ENCODE measurements at places on chromosomes 3 and 15.

DNA sequence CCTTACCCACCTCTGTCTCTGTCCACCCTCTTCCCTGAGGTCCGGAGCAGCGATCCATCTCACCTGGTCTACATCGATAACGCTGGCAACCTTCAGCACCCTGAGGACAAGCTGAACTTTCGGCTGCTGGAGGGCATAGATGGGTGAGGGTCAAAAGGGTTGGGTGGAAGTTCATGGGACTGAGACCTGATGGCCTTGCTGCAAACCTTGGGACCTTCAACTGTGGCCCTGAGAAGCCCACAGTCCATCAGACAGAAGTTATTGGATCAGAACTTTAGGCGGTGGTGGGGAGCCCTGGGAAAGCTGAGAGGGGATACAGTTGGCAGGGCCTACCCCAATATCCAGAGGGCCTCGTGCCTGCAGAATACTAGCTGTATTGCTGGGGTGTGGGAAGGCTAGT, 50.5 kb downstream of the POMGNT2 start:
- no peak for DNase-seq

- no peak for DNase-seq
Observed at GRCh38 chr3:184563941-184564684, 2.5 kb downstream of the EPHB3 start.

DNA sequence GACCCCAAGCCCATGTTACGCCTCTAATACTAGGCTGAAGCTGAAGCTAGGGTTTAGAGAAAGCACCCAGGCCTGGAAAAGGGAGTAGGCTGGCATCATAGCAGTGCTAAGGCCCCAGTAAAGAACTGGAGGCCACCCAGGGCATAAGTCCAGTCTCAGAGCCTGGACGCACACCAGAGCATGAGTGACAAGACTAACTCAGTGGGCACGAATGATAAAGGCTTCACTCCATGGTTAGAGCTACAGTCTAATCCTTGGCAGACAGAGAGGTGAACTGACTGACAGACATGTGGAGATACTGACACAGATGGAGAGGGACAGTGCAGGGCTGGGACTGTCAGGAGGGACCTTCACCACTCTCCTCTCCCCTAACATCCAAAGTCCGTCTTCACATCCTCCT, 139.8 kb downstream of the KCNMB2 start:
- DNase-seq = no peak

DNA sequence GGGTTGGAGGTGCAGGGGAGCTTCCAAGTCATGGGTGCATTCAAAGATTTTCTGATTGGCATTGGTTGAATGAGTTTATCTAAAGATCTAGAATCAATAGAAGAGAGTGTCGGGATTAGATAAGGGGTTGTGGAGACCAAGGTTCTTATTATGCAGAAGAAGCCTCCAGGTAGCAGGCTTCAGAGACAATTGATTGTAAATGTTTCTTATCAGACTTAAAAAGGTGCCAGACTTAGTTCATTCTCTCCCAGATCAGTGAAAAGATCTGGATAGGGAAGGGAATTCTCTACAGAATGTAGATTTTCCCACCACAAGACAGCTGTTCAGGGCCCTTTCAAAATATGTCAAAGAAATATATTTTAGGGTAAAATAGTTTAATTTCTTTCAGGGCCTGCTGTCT, 129.5 kb downstream of the LIPC start:
- DNase-seq = no peak

DNA sequence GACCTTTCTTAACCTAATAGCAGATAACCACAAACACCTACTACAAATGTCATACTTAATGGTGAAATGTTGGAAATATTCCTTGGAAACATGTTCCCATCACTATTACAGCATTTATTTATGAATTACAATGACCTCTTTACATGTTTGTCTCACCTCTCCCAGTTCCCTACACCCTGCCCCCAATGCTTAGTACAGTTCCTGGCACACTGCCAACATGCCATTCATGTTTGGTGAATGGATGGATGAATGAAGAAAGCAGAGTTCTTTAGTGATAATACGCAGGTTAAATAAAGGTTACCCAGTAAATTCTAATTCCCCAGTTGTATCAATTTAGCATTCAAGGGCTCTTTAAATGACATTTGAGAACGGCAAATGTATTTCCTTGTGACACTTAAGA, 259.9 kb upstream of the ATP11B start:
- DNase-seq = no peak

DNA sequence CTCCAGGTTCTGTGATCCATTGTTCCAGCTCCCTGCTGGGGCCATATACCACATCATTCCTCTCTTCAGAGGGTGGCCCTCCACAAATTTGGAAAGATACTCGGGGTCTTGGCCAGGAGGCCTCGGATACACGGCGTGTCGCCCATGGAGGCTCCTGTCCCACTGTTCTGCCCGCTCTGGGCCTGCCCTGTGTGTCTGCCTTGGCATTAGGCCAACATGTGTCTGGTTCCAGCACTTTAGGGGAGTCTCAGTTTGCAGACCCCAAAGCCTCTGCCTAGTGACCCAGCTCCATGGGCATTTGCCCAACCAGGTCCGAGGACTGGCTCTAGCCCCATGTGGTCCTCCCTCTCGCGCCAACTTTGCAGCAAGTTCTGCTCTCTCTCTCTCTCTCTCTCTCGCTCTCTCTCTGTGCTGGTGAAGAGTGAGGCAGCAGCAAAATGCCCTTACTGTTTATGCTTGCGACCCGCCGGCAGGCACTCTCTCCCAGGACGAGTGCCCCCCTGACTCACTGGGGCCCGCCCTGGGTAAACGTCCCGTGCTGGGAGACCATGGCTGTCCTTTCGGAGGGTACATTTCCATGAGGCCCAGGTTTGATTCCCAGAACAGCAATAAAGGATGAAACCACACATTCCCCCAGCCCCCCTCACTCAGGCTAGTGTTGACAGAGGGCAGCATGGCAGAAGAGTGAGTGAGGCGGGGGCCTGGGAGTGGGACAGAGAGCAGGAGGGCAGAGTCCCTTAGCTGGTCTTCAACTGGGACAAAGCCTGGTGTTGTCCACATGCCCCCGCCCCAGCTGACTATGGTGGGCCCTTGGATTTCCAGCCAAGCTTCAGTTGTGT, 77.9 kb downstream of the ISG20 start:
- no peak for DNase-seq

All from activated naive CD4-positive, alpha-beta T cell (primary cell).